NCI-H2227 treated with DMSO at 0.1 percent for 48 hours (cell line): ENCODE measurements at places on chromosomes 5 and 9.

DNA sequence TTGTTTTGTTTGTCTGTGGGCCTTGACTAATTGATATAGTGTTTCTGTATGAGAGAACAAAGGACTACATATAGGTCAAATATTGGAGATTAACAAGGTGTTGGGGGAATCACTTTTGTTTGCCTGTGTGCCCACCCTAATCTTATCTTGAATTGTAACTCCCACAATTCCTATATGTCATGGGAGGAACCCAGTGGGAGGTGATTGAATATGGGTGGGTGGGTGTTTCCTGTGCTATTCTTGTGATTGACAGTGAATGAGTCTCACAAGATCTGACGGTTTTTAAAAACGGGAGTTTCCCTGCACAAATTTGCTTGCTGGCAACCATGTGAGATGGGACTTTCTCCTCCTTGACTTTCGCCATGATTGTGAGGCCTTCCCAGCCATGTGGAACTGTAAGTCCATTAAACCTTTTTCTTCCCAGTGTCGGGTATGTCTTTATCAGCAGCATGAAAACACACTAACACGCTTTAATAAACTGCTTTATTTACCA, 64.9 kb upstream of the HSPB3 start:
- DNase-seq: no peak

DNA sequence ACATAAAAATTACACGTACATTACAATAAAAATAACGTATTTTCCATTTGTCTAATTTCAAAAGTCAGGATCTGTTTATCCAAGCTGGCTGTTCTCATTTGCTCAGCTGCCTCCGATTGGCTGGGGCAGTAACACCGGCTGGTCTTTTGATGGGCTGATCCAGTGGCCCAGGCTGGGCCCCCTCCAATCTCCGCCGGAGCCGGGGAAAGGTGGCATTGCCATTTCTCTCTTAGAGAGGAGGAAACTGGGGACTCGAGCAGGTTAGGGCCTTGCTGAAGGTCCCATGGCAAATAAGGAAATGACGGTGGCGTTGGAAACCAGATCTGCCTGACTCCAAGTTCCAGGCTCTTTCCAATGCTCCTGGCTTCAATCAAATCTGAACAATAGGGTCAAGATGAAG, 6.6 kb downstream of the CPLX2 start:
- DNase-seq: no peak

GRCh38 chr5:155938051-155938450, 388.9 kb upstream of the SGCD start:
- DNase-seq: no peak

- no peak for DNase-seq
Observed at GRCh38 chr9:136769710-136770191, 5.4 kb upstream of the LCN15 start.

DNA sequence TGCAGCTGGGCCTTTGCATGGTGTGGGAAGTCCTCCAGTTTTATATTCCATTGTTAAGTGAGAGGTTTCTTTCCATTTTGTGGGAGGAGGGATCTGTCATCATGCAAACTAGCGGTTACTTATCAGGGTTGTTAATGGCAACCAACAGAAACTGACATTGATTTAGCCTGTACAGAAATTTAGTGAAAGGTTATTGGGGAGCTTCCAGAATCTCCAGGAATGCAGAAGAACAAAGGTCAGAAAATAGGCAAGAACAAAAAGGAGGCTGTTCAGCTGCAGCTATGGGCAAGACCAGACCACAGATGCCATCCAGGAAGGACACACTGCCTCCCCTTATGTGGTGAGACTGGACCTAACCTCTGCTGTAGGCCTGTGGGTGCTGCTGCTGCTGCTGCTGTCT, 395.8 kb downstream of the KDM4C start:
- no peak for DNase-seq

GRCh38 chr9:112063151-112063550, 111.9 kb downstream of the SUSD1 start:
- no peak for DNase-seq

- DNase-seq: no peak
Observed at GRCh38 chr5:32505756-32506155, 61.2 kb upstream of the ZFR start.

- DNase-seq: no peak
Observed at GRCh38 chr9:75391497-75391896, 303.2 kb downstream of the OSTF1 start.

GRCh38 chr9:15220658-15221318, 86.2 kb downstream of the TTC39B start:
- DNase-seq: no peak

GRCh38 chr5:153619771-153620170, 129.3 kb downstream of the GRIA1 start:
- no peak for DNase-seq

- no peak for DNase-seq
Observed at GRCh38 chr5:117588611-117589010, 1014.0 kb upstream of the SEMA6A start.

DNA sequence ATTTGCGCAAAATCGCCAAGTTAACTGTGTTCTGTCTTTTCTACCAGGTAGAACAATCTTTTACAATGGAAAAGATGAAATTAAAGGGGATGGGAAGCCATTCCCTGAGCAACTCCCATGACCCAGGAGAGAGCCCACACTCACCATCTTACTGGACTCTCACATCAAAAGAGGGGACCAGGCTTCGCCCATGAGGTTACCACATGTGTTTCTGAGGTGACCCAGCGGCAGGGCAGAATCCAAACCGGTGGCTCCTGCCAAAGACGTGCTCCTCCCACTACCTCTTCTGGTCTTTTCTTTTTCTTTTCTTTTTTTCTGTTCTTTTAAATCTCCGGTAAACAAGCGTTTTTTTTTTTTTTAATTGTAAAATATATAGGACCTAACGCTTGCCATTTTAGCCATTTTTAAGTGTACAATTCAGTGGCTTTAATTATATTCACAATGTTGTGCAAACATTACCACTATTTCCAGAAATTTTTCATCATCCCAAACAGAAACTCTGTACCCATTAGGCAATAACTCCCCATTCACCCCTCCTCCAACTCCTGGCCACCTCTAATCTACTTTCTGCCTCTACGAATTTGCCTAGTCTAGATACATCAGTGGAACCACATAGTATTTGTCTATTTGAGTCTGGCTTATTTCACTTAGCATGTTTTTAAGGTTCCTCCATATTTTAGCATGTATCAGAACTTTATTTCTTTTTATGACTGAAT, 19.3 kb downstream of the PTPN3 start:
- DNase-seq: no peak

GRCh38 chr5:42064821-42065220, 139.7 kb downstream of the FBXO4 start:
- DNase-seq: no peak

GRCh38 chr5:89313804-89314588, 431.0 kb upstream of the MEF2C start:
- peak; percentile 58 for DNase-seq

GRCh38 chr5:58854441-58854840, 271.6 kb downstream of the RAB3C start:
- no peak for DNase-seq

DNA sequence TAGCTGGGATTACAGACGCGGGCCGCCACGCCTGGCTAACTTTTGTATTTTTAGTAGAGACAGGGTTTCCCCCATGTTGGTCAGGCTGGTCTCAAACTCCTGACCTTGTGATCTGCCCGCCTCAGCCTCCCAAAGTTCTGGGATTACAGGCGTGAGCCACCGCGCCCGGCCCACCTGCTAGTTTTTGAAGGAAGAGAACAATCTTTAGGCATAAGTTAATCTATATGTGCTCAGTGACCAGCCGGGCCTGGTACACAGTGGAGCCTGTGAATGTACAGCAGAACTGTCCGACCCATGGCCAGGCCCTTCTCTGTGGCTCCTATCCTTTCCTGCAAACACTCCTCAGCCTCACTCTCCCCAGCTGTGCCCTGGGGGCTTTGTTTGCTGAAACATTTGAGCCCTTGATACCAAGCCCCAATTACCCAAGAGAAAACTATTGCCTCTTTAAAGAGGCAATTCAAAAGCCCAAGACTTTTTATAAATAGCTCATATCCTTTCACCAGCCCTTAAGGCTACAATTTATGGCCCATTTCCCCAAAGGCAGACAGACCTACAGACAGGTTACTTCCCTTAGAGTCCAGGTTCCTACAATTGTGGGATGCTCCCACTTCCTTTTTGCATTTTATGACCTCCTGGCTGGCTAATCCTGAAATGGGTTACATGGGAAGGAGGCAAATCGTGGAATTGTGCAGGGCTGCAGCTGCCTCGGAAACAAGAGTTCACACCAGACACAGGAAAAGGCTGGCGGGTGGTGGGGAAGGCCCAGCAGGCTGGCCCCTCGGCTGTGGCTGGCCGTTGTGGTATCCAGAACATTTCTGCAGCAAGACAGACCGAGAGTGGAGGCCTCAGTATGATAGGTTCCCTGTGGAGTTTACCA, 37.5 kb downstream of the SPRY4 start:
- DNase-seq: no peak

DNA sequence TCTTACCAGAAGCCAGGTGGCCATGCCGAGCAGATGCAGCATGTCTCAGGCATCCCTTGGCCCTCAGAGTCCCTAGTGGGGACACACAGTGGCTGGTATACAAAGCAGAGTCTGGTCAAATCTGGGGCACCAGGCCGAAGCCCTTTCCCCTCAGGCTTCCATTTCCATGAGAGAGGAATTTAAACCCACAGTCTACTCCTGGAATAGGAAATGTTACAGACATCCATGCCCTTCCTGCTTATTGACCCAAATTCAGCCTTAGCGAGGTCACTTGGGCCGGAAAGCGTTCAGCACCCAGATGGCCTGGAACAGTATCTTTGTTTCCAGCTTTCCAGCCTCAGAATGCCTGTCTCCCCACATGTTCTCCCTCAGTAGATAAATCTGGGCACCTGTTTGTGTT, 131.7 kb downstream of the PIP5K1B start:
- DNase-seq: no peak

DNA sequence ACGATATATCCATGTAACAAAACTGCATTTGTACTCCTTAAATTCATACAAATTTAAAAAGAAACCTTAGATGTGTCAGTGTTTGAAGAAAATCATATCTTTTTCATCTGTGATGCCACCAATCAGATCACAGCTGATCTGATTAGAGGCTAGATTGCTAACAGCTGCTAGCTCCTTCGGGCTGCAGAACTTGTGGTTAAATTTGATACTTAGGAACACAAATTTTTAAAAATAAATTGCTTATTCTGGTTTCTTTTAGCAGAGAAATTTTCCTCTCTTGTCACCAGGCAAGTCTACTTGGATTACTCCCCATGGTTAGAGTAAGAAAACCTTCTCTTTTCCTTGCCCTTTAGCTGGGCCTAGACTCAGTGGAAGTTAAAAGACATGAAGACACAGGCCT, 94.6 kb upstream of the RANBP6 start:
- no peak for DNase-seq

- peak; percentile 32 for DNase-seq
Observed at GRCh38 chr9:121783521-121784507, 132.4 kb downstream of the DAB2IP start.

GRCh38 chr5:2577312-2578036, 174.0 kb downstream of the IRX2 start:
- no peak for DNase-seq

- DNase-seq: no peak
Observed at GRCh38 chr9:90891308-90892040, 89.9 kb downstream of the SYK start.

GRCh38 chr9:76369583-76369982, 24.6 kb downstream of the RFK start:
- peak; percentile 57 for DNase-seq

DNA sequence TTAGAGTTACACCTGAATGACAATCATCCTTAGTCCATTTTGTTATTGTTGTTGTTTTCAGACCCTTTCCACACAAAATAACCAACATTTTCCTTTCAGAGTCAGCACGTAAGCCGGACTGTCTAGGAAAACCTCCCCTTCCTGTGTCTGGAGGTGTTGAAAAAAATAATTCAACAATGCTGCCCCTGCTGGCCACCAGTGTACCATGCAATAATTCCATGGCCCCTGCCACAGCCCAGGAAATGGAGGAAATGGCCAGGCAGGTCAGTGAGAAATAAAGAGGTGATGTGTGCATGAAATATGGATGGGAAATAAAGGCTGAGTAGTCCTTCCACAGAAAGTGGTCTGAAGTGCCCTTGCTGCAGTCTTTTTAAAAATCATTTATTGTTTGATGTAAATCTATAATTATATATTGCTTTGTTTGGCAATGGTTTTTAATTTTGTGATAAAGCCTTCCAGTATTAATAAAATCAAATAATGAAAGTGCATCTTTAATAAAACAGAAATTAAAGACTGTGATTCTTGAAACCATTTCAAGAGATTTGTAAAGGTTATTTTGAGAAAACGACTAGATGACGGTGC, 152.8 kb upstream of the PAPPA start:
- DNase-seq: no peak

DNA sequence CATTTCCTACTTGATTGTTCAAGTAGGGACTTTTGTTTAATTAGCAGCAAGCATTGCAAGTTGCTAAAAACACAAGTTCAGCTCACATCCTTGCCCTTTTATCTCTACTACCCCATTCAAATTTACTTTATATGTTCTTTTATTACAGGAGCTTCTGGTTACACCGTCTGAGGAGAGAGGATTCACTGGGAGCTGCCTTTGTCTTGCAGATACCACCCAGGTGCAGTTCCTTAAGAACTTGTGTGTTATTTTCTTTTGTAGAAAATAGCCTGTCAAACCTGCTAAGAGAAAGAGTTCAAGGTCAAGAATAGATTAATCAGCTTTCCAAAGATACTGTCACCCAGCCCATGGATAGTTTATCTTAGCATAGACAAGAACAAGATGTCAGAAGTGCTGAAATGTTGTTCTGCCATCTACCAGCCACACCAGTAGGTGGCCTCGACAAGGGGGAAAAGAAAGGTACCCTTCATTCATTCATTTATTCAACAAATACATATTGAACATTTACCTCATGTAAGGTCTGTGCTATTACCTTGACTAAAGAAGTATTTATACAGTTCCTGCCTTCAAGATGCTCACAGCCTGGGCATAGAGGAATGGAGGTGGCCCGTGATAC, 750.3 kb downstream of the MAT2B start:
- DNase-seq: no peak

- peak; percentile 1 for DNase-seq
Observed at GRCh38 chr9:121573717-121574485, 74.3 kb upstream of the GGTA1 start.

DNA sequence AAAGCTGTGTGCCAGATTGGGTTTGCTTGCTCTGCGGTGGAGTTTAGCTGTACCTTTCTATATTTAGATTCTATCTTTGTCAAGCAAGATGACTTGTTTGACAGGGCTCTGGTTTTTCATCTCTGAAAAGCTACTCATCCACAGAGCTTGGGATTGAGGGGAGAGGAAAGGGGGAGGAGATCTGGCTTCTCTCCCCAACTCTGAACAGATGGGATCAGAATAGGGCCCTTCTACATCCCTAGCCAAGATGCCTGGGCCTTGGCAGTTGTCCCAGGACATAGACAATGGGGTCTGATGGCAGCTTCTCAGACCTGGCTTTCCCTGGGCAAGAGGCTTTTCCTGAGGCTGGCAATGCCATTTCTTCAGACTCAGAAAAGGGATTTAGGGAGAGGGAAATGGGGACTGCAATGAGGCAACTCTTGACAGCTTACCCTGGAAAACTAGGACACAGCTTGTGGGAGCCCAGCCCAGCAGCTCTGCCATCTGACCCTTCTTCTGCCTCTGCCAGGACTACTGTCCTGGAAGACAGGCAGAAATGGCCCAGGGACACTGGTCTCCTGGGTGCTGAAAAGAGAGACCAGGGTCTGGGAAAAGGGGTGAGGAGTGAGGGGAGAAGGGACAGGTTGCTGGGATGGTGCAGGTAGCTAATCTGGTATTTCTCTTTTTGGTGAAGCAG, 50.2 kb upstream of the ASTN2 start:
- DNase-seq: no peak
